ENCODE measurements at places on chromosomes 16 and 17.

- peak; percentile 37 for DNase-seq
These were observed 13.5 kb upstream of the DYNLRB2 start for GRCh38 chr16:80527297-80527696.

- no peak for DNase-seq
These were observed 37.9 kb downstream of the NUP88 start for GRCh38 chr17:5381542-5381941.

GRCh38 chr16:24352746-24353145, 96.6 kb downstream of the CACNG3 start:
- no peak for DNase-seq

DNA sequence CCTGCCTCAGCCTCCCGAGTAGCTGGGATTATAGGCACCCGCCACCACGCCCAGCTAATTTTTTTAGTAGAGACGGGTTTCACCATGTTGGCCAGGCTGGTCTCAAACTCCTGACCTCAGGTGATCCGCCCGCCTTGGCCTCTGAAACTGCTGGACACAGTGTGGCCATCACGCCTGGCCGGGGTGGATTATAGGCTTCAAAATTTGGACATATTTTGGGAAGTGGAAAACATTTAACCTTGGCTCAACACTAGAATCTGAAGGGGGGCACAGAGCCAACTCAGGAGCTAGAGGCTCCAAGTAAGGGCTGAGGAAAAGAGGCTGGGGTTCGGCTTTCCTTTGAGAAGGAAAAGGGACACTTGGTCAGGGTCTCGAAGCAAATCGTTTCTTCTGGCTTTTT, 2.2 kb upstream of the CDK5R1 start:
- no peak for DNase-seq

- no peak for DNase-seq
These were observed 105.5 kb downstream of the PRKCA start for GRCh38 chr17:66407864-66408263.

GRCh38 chr16:65728652-65729051, 606.8 kb upstream of the CDH11 start:
- DNase-seq = no peak

DNA sequence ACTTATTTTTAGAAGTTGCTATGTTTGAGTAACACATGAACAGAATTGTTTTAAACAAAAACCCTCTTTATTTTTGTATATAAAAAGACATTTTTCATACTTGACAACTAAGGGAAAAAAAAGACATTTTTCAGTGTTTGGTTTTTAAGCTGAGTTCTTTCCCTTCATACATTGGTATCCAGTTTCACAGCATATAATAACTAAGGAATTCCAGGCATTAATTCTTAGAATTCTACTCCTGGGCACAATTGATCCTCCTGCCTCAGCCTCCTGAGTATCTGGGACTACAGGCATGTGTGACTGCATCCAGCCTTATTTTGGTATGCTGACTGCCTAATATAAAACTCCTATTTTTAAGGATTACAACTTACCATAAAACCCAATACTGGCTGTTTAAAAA, 8.4 kb downstream of the FBXO47 start:
- DNase-seq = no peak

DNA sequence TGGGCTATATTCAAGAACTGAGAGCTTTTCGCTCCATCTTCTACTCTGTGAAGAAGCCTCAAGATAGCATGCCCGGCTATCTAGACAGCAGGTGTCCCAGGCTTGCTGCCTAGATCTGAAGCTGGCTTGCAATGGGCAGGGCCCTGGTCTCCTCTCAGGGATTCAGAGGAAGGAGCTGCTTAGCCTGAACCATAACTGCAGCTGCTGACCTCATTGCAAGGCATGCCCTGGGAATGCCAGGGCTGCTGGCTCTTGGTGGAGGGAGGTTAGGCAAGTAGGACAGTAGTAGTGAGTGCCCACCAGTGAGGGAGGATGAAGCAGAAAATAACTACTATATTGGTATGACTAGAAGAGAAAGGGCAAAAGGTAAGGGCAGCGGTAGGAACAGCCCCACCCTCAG, 21.3 kb upstream of the SLC35B1 start:
- no peak for DNase-seq

- no peak for DNase-seq
These were observed 35.4 kb downstream of the CDRT15 start for GRCh38 chr17:14201021-14201987.

- no peak for DNase-seq
These were observed 273.0 kb upstream of the TBX2 start for GRCh38 chr17:61126473-61127249.

- no peak for DNase-seq
These were observed 111.1 kb downstream of the CACNG3 start for GRCh38 chr16:24367186-24367710.

GRCh38 chr16:82630688-82631087, 3.9 kb downstream of the CDH13 start:
- no peak for DNase-seq

- DNase-seq = no peak
These were observed 29.7 kb upstream of the CDC42EP4 start for GRCh38 chr17:73341350-73342049.

- DNase-seq = peak; percentile 86
These were observed at the start of gene SLC39A11 for GRCh38 chr17:73092523-73093135. SLC39A11 (minus strand) TSS chr17:73092688; CDS start chr17:73088764, 3,924 bp downstream.

- DNase-seq = no peak
These were observed 105.7 kb downstream of the CDH13 start for GRCh38 chr16:82732461-82732860.

DNA sequence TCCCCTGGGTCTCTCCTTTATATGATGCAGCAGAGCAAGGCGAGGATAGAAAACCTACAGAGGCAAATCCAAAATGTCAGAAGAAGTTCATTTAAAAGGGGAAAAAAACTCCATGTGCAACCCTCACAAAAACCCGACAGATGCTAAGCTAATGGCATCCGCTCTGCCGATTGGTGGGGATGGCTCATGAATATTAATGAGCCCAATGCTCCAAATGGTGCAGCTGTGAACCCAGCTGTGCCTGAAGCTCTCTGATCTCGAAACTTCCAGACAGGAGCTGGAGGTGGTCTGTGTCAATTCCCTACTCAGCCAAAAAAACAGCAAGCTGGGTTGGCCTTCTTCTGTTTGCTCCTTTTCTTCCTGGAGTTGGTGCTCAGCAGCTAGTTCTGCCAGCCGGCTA, 15.5 kb downstream of the SNX11 start:
- no peak for DNase-seq

- DNase-seq = no peak
These were observed 90.5 kb upstream of the SOX9 start for GRCh38 chr17:72030067-72030899.

DNA sequence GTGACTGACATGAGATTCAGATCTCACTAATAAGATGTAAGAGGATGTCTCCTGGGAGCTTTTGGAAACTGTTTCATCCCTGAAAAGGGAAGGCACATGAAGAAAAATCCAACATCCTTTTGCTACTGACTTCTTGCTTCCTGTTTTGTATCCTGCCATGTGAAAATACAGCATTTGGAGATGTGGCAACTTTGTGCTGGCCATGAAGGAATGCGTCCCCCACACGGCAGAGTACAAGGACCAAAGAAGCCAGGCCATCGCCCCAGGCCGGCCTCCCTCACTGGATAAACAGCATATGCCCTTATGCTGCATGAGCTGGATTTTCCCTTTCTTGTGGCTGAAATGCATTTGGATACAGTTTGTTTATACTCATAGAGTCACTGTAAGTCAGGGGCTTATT, 5.5 kb upstream of the HASPIN start:
- DNase-seq = no peak

- DNase-seq = no peak
These were observed 41.7 kb downstream of the SEC14L1 start for GRCh38 chr17:77182205-77183172.

DNA sequence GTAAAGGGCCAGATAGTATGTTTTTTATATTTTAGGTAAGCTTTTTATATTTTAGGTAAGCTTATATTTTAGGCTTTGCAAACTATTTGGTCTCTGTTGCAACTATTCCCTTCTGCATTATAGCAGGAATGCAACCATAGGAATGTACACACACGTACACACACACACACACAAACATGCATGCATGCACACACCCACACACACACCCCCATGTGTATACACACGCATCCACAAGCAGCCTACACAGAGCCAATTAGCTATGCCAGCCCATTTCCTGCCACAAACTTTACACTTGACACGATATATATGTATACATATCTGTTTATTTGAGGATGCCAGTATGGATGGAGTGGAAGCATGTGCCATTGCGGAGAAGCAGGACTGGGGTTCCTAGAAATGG, 7.5 kb upstream of the TRPV3 start:
- DNase-seq = no peak

DNA sequence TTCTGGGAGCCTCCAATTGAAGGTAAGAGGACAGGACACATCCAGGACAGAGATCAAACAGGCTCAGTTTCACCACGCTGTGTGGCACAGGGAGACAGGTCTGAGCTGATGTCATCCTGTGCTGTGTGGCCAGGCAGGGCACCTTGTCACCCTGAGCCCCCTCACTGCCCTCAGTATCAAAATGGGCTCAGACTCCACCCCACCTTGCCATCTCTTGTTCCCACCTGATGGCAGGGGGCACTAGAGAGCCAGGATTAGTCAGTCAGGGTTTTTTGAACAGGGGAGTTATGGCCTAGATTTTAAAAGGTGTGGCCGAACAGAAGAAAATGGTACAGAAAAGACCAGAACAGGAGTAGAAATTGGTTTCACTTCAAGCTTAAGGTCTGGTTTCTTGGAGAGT, 2.6 kb downstream of the KAT2A start:
- no peak for DNase-seq

- no peak for DNase-seq
These were observed 123.5 kb upstream of the CHMP6 start for GRCh38 chr17:80868022-80868609.

- DNase-seq = no peak
These were observed 1.4 kb downstream of the DDX42 start for GRCh38 chr17:63775420-63775819.

GRCh38 chr16:89430436-89431157, 59.8 kb downstream of the ANKRD11 start:
- DNase-seq = no peak

DNA sequence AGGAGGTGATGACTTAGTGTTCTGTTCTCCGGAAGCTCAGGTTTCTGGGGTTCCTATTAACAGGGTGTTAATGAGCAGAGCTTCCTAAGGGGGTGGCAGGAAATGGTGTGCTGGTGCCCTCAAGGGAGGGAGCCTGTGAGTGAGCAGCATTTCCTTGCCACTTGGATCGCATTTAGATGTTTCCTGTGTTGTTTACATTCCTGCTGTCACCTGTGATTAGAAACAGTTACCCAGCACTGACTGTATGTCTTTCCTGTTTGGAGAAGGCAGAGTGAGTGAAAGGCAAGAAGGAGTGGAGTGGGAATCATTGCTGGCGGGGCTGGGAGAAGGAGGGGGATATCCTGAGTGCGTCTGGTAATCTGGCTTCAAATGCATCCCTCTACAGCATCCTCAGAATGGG, 214.6 kb downstream of the CCDC182 start:
- DNase-seq = no peak

DNA sequence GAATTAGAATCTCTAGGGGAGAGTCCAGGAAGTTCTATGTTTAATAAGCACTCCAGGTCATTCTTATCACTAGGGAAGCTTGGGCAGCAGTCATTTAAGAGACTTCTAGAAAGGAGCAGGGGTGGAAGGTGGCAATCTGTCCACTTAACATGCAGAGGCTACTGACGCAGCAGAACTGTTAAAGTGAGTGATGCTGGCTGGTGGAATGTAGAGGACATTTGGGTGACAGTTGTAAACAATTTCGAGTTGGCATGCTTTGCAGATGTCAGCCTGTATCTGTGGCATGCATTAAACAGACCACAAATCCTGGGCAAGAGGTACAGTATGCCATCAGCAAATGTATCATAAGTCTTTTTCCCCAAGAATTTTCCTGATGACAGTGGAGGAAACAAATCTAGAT, 40.5 kb upstream of the HS3ST3A1 start:
- DNase-seq = no peak

GRCh38 chr16:55436587-55436986, 42.4 kb upstream of the MMP2 start:
- no peak for DNase-seq

- no peak for DNase-seq
These were observed 163.2 kb downstream of the TOX3 start for GRCh38 chr16:52383640-52384292.

- no peak for DNase-seq
These were observed 281.8 kb downstream of the HAPSTR1 start for GRCh38 chr16:9372934-9373890.

GRCh38 chr17:45307290-45308015, 9.4 kb downstream of the MAP3K14 start:
- no peak for DNase-seq

- DNase-seq = no peak
These were observed 1.1 kb upstream of the CHRNB1 start for GRCh38 chr17:7443499-7444485.

DNA sequence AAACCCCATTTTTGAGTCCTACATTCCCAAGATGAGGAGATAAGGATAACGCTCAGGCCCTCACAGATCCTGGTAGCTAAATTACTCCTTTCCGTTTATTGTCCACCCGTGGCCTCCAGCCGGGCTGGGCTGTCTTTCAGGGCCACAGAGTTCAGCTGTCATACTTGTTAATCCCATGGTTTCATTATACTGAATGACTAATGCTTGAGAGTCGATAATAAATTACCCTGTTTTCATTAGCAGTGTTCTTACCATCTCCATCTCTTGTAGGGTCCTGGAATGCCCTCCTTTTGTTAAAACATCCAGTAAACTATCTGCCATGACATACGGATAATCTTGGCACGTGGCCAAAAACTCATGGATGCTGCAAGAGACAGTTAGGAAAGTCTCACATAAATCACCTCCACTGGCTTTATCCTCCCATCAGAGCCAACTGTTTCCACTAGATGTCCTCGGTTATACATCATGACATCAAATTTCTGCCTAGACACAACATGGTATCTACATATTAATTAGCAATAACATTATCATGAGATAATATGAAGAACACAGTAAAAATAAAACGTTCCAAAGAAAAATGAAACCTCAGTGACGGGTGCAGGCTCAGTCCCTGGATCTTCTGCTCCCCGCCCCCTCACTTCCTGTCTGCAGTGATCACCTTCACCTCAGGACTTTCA, 45.3 kb downstream of the BRD7 start:
- no peak for DNase-seq

GRCh38 chr16:51707666-51708065, 556.6 kb upstream of the SALL1 start:
- DNase-seq = no peak

DNA sequence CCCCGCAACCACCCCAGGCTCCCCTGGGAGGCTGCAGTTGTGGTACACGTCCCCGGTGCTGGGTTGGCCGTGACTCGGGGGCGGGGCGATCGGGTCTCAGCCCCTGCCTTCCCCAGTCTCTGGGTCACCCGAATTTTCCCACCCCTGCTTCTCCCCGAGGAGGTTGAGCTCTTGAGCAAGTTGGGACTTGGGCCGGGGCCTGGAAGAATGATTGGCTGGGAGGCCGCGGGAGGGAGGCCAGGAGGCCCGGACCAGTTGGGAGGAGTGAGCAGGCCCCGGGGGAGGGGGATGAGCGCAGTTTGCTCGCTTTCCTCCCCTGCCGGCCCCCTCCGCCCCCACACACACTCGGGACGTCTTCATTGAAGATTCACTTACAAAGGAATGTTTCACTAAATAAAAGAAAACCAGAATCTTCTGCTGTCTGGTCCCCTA, 4.5 kb upstream of the HEXIM1 start:
- no peak for DNase-seq

GRCh38 chr17:76527430-76528111, 9.9 kb downstream of the CYGB start:
- DNase-seq = no peak

Measured in stimulated activated CD8-positive, alpha-beta memory T cell treated with anti-CD3 and anti-CD28 coated beads, Interleukin-7, amount 100 ng/mL, for 48 hours (primary cell).